SK-N-DZ (cell line): ENCODE measurements at places on chromosomes 6 and 20.

GRCh38 chr6:111992851-111993250, 61.1 kb upstream of the CCN6 start:
- DNase-seq = no peak

DNA sequence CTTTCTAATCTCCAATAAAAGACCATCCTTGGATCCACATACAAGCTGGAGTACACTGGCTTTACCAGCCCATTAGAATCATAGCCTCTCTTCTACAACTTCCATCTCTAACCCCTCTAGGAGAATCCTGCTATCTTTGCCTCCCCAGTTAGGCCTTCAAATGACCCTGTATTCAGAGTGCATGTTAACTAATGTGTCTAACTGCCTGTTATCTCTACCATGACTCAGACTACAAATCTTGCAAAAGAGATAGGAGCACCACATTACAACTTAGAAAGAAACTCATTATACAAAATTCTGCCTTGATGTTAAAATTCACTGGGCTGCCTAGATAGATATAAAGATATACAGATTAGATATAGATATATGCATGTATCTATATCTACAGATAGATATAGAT, 28.2 kb downstream of the GPR63 start:
- DNase-seq = no peak

- DNase-seq = no peak
These were observed 716.1 kb downstream of the QKI start for GRCh38 chr6:164130585-164130984.

GRCh38 chr6:156256161-156256560, 521.0 kb upstream of the ARID1B start:
- no peak for DNase-seq

- DNase-seq = peak; percentile 77
These were observed 204.7 kb upstream of the SULF2 start for GRCh38 chr20:47989957-47990356.

DNA sequence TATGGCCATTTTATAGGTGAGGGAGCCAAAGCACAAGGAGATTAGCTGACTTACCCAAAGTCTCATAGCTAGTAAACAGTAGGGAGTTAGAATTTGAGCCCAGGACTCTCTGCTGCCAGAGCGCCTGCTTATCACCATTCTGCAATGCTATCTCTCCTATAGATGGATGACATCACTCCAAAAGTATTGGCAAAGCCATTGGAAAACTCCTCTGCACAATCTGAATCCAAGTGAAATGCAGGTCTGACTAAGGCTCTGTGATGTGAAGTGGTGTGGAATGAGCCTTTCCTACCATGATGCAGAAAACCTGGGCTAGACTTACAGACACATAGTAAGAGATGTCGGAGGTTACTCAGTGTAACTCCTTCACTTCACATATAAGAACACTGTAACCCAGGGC, 106.3 kb downstream of the GRM1 start:
- DNase-seq = no peak

GRCh38 chr20:3172933-3173609, at the start of gene LZTS3:
Gene LZTS3, minus strand, starts transcription at chr20:3173549. Its CDS starts 6,386 bp downstream, at chr20:3167163.
- DNase-seq = peak; percentile 83

GRCh38 chr6:148448369-148449012, 105.9 kb downstream of the SASH1 start:
- no peak for DNase-seq

DNA sequence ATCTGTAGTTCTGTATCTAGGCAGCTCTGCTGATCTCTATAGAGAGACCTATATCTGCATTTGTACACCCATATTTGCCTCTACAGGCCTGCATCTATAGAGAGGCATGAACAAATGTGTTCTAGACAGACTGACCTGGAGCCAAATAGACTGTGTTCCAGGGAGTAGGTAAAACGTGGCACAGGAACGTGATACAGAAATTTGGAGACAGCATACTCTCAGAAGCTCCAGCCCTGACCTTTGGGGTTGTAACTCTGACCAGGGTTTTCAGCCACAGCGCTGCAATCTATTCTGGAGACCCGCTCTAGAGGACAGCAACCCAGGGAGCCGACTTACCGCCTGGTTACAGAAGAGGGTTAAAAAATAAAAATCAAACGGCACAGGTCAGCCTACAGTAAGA, 983 bp downstream of the RBBP9 start:
- no peak for DNase-seq

- DNase-seq = no peak
These were observed 90.0 kb downstream of the ELOVL5 start for GRCh38 chr6:53258774-53259155.

DNA sequence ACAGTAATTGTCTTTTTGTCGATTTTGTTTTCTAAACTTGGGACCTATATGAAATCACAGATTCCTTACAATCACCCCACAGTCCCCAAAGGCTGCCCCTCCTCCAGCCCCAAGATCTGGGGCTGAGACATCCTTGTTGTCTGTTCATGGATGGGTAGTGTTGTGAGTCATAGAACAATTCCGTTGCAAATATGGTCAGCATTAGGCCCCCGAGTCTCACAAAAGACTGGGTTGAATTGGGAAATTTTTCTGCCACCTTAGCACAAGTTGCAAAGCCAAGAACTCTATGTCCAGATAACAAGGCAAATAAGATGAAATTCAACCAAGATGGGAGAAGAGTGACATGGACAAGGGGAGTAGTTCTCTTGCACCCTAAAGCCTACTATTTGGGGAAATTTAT, 10.5 kb upstream of the TAB2 start:
- DNase-seq = no peak

- no peak for DNase-seq
These were observed at the start of gene RALY for GRCh38 chr20:33993576-33994221. Gene RALY, plus strand, starts transcription at chr20:33993911. Its CDS starts 78,164 bp downstream, at chr20:34072075.

- DNase-seq = no peak
These were observed 199.6 kb upstream of the RREB1 start for GRCh38 chr6:6908121-6908520.

DNA sequence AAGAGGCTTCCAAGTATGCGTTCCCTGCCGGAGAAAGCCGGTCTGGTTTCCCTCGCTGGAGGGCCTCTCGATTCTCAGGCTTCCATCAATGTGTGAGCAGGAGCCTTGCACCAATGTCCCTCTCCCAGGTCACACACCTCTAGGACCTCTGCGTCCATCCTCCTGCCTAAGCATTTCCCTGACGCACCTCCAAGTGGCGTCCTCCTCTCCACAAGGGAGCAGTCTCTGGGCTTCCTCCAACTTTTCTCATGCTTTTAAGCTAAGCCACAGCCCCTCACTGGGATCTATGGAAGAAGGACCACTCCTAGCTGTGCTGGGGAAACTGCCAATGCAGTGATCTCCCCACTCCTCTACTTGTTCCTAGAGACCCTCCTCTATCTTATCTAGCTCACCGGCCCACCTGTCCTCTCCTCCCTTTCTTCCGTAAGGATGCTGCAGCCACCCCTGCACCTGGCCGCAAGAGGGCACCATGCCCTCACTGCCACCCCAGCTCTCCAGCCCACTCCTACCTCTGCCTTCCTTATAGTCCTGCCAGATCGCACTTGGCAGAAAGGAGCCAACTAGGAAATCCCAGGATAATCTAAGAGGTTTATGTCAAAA, 258.7 kb downstream of the LRFN2 start:
- DNase-seq = peak; percentile 23

- DNase-seq = no peak
These were observed 2.7 kb downstream of the HLA-B start for GRCh38 chr6:31354158-31354863.

DNA sequence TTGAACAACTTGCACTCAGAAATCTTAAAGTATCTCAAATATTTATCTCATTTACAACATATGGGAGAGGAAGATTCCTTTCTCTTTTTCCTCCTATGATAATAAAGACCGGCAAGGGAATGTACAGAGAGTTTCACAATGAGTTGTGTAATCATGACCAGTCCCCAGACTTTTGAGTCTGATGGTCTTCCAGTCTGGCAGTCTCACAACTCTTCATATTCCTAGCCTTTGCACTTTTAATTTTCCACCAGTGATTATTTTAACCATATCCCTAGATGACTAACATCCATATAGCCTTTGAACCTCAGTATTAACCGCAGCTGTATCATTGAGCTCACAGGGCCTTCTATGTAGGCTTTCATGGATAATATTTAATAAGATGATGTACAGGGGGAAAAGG, 278.5 kb downstream of the KHDC1L start:
- no peak for DNase-seq

DNA sequence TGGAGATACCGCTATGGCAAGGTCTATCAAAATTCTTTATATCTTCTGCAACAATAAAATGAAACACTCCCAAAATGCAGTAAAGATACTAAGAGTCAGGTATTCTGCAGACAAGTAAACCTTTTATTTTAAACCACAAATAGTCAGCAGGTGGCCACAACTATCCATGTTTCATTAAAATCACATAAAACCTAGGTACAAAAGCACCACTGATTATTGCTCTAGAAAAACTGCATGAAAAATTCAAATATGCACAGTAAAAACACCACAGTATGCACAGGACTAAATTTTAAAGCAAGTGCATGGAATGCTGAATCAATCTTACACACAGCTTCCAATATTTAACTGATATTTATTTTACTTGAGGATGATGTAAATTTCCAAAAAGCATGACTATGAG, 33.3 kb downstream of the HMGN3 start:
- no peak for DNase-seq

GRCh38 chr20:9515741-9516233, 1.4 kb downstream of the LAMP5 start:
- DNase-seq = peak; percentile 29

DNA sequence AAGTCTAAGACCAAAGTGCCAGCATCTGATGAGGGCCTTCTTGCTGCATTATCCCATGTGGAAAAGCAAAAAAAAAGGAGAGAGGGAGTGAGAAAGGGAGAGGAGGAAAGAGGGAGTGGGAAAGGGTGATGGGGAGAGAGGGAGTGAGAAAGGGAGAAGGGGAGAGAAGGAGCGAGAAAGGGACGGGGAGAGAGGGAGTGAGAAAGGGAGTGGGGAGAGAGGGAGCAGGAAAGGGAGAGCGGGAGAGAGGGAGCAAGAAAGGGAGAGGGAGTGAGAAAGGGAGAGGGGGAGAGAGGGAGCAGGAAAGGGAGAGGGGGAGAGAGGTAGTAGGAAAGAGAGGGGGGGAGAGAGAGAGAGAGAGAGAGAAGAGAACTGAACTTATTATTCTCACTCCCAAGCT, 241.1 kb upstream of the RIMS1 start:
- DNase-seq = no peak

GRCh38 chr20:23759306-23759940, 8.7 kb upstream of the CST1 start:
- DNase-seq = no peak

DNA sequence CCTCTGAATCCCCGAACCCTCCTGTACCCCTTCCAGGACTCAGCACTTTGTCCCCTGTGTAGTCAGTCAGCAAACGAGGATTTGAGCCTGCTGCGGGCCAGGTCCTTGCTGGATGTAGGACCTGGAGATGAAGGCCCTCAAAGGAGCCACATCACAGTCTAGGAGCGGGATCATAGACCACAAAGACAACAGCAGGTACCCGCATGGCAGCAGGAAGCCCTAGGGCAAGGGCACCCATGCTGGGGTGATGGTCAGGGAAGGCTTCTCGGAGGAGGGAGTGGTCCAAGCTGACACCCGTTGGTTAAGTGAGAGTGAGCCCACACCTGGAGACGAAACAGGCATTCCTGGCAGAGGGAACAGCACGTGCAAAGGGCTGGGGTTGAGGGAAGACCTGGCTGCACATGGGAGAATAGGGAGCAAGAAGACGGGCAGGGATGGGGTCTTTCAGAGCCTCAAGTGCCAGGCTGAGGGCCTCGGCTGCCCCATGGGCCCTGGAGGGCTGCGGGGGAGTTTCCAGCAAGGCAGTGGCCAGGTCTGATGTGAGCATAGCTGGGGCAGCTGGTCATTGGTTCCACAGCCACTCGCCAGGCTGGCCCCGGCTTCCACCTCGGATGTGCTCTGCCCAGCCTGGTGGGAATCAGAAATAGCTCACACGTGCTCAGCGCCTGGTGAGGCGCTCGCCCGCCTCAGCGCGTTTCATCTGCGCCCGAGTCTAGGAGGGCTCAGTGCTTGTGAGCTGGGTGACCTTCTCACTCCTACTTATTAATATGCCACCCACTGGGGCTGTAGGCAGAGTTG, 15.0 kb downstream of the DLGAP4 start:
- DNase-seq = no peak

DNA sequence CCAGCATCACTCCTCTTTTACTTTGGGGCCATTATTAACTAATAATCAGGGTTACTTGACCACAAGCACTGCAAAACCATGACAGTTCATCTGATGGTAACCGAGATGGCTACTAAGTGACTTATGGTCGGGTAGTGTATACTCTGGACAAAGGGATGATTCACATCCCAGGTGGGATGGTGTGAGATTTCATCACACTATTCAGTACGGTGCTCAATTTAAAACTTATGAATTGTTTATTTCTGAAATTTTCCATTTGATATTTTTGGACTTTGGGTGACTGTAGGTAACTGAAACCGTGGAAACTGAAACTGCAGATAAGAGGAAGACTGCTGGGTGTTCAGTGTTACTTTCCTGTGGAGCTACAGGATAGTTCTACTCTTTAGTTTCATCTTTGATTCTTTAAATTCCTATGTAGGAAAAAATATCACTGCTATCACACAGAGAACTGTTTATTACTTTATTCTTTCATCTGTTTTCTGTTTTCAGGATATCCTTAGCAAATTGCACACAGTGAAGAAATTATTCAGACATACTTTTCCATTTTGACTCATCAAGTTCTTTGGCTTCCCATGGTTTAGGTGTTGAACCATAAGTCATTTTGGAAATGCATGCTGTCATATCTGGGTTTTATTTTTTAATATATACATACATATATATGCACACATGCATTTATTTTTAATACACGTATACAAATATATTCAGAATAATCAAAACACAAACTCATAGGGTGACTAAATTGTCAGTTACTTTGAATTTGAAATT, 59.1 kb upstream of the C20orf144 start:
- DNase-seq = no peak

DNA sequence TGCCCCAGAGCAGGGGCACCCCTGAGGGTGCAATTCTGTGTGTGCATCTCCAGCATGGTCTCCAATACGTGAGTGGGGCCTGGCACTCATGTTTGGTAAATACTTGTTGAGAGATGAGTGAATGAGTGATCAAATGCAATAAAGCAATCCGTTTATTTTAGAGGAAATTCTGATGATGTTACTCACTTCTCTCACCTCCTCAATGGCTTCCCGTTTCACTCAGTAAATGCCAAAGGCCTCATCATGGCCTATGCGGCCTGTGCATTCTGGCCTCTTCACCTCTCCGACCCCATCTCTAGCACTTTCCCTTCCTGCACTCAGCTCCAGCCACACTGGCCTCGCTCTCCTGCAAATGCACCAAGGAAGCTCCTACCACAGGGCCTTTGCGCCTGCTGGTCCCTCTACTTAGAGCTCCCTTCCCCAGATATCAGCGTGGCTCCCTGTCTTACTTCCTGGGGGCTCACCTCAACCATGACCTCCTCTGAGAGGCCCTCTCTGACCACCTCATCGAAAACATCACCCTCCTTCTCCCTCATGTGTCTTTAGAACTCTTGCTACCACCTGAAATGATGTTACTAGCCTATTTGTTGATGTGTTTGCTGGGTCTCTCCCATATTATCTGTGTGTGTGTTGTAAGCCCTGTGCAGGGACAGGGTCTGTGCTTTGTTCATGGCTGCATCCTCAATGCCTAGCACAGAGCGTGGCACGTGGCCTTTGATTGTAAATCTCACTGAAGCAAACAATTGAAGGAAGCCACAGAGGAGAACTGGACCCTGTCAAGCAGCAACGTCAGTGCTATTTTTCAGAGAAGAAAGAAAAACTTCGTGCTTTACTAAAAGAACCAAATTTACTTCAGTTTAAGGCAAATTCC, 42.6 kb downstream of the RAB44 start:
- no peak for DNase-seq

- DNase-seq = no peak
These were observed 108.2 kb upstream of the NFATC2 start for GRCh38 chr20:51650685-51651134.
